Activated CD8-positive, alpha-beta memory T cell treated with anti-CD3 and anti-CD28 coated beads, Interleukin-2, amount 50 U/mL, for 4 hours (primary cell): ENCODE measurements at places on chromosomes 13 and 19.

- peak; percentile 64 for DNase-seq
Measured at GRCh38 chr19:38213911-38214625, 10.0 kb downstream of the DPF1 start.

DNA sequence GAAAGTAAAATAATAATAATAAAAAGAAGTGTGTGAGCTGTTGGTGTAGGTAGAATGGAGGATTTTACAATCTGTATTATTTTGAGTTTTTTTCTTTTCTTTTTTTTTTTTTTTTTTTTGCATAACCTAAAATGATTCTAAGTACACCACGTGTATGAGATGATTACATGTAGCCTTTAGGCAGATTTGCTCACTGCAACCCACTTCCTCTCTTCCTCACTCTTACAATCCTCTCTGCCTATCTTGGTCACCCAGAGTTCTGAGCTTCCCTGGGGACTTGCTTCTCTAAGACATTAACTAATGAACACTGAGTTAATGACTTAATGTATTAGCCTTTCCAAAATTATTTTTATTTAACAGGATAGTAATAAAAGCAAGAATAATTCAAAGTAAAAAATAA, 1169.6 kb downstream of the EFNB2 start:
- no peak for DNase-seq

DNA sequence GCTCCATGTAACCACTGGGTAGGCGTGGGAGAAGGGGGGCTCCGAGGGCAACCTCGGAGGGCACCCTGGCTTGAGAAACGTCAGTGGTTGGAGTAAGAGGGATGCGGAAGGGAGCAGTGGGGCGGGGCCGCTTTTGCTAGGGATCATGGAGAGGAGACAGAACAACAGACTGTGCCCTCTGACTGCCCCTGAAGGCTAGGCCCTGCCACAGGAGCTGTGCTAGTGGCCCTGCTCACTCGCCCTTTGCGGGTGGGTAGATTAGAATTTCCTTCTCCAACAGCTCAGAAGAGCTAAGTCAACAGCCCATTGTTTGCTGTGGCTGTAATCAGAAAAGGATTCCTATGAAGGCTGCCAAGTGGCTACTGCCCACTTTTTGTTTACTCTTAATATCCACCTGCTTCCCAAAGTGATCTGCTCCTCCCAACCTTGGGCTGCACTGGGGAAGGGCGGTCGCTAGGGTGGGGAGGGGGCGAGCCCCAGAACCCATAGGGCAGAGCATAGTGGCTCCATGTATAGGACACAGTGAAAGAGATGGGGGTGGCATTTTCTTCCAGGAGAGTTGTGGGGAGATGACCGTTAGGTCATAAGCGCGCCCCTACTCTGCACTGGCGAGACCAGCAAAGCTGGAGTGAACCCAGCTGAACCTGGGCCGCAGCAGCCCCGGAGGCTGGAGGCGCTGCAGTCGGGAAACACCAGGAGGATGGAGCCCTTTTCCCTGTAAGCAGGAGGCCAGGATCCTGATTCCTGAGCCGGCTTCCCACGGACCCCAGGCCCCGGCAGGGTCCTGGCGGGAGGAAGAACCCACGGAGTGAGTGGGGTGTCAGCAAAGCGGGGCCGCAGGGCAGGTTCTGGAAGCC, 1.9 kb upstream of the C1QTNF9 start:
- DNase-seq: no peak

GRCh38 chr13:98595134-98595533, 18.2 kb upstream of the STK24 start:
- DNase-seq: no peak

DNA sequence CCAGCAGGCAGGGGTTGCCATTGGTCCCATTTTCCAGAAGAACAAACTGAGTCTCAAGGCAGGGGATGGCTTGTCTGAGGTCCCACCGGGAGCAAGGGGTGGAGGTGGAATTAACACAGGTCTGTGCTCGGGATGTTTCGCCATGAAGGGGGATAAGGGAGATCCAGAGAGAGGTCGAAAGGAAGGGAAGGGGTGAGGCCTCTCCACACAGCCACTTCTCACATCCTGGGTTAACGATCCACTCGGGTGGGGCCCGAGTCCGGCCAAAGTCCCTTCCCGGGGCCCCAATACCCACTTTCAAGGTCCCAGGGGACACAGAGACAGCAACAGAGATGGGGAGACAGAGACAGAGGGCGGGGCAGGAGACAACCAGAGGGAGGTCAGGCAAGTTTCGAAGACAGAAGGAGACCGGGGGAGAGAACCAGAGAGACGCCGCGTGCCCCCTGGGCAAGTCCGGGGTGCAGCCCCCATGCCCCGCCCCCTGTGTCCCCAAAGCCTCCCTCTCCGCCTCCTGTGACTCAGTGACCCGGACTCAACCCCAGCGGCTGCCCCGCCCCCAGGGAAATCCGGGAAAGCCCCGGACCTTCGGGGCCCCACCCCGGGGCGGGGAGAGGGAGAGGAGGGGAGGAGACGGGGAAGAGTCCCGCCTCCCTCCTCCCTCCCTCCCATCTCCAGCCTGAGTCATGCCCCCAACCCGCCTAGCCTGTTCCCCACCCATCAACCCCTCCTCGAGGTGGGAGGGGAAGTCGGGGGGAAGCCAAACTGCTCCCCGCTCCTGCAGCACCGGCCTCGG, 1.4 kb upstream of the BCL3 start:
- peak; percentile 96 for DNase-seq
